ENCODE measurements at places on chromosomes 2 and 18.

DNA sequence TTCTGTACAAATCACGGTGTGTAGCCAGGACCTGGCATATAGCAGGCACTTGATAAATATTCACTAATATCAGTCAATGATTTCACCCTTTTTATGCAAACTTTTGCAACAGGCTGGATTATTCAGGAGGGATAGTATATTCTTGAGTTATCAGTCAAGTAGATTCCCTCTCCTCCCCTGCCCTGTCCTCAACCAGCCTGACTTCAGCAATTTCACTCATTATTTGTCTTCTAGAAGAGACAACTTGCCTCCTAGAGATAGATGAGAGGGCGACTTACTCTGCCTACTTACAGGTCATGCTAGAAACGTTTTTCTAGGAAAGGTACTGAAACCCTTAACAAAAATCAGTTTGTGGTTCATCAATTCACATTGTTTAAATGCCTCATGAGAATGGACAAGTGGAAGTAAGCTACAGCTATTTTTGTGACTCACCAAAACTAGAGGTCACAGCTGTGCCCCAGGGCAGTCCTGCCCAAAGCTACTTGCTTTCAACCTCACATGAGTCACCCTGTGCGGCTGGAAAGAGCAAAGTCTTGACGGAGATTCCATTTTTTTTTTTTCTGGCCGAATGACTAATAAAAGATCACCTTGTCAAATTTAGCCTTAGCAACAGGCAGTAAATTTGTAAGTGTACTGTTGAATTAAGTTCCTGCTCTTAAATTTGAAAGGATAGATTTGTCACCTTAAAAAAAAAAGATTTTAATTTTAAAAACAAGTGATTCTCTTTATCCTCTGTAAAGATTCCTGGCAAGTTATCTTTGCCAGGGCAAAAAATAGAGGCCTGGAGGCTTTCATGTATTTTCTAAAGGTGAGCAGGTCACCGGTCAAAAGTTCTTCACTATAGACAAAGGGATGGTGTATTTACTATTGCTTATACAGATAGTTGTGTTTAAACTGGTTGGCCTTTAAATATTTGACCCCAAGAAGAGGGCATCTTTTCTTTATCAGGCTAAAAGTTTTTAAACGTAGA is 109.0 kb upstream of the SLC35G4 start:
- peak; percentile 67 for DNase-seq

GRCh38 chr18:6056171-6056910 is 161.0 kb upstream of the TMEM200C start:
- DNase-seq, result no peak

DNA sequence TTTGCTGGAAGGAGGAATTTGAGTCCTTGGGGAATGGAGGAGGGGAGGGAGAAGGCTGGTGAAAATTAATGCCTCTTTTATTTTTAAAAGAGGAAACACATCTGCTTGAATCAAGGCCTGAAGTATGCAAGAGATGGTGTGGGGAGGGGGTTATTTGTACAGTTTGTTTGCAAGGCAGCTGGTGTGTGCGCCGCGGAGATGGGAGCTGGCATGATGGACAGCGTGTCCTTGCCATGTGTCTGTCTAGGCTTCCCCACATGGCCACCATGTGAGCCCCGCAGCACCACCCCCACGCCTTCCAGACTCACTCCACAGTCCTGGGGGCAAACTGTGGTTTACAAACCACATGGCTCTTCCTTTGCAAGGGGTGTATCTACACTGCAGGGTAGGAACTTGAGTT is 154.8 kb upstream of the APCDD1 start:
- DNase-seq, result no peak

DNA sequence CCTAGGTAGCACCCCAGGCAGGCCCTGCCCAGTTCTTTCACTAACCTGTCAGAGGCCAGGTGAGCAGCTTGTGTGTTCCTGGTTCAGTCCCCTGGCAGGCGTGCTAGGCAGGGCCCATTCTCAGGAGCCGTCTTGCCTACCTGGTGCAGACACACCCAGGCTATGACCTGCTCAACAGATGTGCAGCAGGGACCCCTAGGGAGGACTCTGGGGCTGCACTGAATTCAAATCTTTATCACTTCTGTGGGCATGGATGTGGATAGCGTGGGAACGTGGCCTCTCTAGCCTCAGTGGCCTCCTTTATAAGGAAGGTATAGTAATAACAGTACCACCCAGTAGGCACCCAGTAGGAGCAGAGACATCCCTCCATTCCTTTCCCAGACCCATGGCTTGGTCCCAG is 48.4 kb downstream of the PLEKHB2 start:
- no peak for DNase-seq

DNA sequence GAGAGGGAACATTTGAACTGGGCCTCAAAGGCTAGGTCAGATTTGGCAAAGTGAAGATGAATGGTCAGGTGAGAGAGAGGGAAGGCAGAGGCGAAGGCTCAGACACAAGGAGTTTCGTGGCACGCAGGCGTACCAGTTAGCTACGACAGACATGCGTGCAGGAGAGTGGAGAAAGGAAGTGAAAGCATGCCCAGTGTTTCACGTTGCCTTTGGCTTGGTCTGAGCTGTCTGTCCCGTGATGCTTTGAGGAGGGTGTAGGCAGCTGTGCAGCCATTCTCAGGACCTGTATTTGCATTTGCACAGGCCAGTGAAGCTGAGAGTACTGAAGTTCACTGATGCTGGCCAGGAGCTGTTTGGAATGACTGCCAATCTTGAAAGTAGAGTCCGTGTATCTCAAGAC is 69.5 kb downstream of the HNRNPLL start:
- DNase-seq, result no peak

DNA sequence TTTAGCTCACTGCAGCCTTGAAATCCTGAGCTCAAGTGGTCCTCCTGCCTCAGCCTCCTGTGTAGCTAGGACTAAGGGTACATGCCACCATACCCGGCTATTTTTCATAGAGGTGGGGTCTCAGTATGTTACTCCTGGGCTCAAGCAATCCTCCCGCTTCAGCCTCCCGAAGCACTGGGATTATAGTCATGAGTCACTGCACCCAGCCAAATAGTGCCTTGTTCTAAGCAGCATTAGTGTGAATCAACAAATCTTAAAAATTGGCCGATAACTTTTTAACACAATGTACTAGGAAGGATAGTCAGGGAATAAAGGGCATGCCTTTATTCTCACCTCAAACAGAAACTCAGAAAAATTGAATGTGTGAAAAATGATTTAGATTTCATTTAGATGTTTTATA is 51.6 kb downstream of the XRCC5 start:
- no peak for DNase-seq

- no peak for DNase-seq
Observed at GRCh38 chr2:195038153-195038552, 618.9 kb upstream of the SLC39A10 start.

DNA sequence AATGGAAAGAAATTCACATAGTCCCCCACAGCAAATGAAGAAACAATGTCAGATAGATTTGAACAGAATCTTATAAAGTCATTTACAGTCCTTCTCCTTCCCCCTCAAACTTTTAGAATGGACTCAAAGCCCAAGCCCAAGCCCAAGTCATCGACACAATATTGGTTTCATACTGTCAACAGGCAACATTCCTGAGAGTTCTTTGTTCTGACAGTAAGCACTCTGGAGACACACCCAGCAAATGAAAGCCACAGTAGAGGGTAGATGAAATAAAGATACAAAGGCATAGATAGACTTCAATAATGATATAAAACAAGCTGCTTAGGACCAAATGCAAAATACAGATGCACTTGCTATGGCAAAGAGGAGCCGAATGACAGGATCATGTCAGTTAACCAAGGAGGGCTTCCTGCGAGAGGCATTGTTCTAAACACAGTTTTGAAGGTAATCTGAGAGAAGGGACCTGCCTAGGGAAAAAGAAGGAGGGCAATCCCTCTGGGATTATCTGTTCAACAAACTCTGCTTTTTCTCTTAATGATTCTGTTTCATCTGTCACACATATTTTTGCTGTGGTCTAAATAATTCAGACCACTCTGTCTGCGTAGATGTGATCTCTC is 97.1 kb upstream of the MAP4K3 start:
- DNase-seq, result no peak

GRCh38 chr18:23260926-23261590 is 125.8 kb downstream of the CABLES1 start:
- no peak for DNase-seq

GRCh38 chr2:9419541-9419940 is 3.8 kb downstream of the ITGB1BP1 start:
- no peak for DNase-seq

DNA sequence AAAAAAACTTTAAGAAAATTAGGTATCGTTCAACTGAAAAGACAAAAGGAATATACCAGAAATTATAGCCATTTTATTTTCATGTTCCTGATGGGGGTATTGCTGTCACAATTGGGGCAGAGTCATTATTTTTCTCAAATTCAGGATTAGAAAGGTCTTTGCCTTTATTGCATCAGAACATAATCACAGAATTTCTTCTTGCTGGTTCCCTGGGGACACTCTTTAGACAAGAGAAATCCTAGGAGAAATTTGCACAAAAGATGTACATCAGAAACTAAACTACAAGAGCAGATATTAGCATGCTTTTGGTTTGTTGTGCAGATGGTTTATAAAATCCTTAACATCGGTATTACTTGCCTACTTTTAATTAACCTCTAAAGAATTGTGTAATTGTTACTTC is 103.2 kb downstream of the NCOA1 start:
- DNase-seq, result no peak

DNA sequence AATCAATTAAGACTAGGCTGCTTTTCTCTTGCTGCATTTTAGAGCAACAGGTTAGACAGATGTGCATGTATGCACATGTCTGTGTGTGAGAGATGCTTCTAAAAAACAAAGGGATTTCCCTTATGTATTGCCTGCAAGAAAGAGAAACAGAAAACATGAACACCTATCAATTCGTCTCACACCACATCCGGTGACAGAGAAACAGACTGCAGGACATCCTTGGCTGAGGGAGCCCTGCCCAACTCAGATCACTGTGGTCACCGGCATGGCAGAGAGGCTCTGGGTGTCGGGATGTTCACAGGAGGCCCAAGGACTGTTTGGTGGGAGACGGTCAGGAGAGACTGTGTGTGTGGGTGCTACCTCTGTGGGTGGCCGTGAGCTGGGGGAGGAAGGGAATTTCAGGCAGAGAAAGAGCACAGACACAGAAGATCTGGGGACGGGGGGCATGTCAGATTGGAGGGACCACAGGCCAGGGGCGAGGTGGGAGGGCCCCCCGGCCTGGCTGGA is 24.9 kb downstream of the FHL2 start:
- no peak for DNase-seq

GRCh38 chr18:35658112-35658511 is 76.6 kb downstream of the GALNT1 start:
- DNase-seq, result no peak

- DNase-seq, result no peak
Observed at GRCh38 chr2:120915670-120916069, 180.0 kb downstream of the GLI2 start.

DNA sequence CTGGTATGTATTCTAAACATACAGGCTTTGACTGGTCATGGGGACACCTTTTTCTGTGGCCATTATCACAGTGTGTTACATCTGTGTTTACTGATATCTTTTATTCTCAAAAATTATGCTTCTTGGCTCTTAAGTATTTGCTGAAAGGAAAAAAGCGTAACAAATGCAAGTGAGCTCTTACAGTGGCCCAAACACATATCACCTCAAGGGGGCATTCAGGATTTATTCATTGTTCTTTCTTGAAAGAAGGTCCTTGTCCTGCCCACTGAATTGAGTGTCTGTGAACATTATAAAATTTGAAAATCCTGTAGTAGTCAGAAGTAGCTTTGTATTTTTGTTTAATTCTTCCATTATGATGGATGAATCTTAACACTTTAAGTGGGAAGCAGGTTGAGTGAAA is 454.5 kb downstream of the XIRP2 start:
- no peak for DNase-seq

DNA sequence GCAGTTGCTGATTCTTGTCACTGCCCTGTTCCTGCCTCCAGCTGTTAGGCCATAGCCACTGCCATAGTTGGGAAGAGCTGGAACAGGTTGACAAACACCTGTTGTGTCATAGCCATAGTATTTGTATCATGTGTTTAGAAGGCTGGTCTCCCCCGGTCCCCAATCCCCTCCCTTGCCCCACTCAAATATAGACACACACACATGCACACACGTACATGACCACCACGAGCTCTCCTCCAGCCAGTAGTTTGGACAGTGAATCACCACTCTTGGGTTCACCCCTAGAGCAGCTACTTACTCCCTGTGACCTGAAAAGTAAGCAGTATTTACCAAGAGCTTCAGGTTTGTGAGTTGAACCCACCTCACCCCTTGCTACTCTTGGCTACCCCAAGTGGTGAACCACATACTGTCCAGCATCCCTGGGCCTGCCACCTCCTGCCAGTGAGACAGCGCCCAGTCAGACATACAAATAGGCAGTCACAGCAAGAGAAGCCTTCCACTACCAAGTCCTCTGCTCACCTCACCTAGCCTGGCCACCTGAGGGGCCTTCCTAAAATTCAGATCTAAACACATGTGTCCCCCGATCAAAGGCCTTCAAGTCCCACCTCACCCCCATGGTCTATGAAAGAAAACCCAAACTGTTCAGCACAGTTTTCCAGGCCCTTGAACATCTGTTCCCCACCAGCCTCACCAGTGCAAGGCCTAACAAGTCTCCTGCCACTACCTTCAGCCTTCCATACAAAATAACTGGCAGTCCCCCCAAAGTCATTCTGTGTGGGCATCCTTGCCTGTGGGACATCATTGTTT is 7.1 kb downstream of the PCBP1 start:
- DNase-seq, result peak; percentile 14

- no peak for DNase-seq
Observed at GRCh38 chr2:122652670-122653069, 897.2 kb downstream of the TSN start.

- no peak for DNase-seq
Observed at GRCh38 chr2:175930504-175930903, 71.6 kb downstream of the LNPK start.

DNA sequence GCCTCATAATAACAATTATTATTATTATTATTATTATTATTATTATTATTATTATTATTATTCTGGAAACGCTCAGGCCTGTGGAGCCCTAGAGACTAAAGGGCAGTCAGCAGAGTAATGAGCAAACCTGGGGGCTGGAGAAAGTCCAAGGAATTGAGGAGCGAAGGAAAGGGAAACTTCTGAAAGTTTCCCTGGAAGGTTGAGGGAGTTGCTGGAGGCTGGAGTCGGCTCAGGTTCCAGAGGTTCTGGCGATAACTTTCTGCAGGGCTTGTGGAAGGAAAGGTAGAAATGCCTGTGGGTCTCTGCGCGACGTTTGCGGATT is 9.2 kb downstream of the POU3F3 start:
- no peak for DNase-seq

GRCh38 chr2:237896507-237896892 is 37.1 kb downstream of the RAMP1 start:
- DNase-seq, result no peak

DNA sequence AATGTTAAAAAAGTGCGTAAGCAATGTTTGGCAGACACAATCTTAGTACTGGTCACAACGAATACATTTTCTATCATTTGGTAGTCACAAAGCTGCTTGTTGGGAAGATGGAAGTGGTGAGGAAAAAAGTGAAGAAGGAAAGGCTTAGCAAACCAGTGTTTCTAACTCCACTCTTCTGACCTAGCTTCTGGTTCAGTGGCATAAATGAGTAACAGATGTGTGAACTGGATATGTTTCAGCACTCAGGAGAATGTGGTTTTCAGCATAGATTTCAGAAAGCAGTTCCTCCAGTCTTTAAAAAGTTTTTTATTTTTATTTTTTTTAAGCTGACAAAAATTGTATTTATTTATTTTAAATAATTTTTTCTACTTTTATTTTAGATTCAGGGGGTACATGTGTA is 357.1 kb downstream of the CPS1 start:
- no peak for DNase-seq

GRCh38 chr2:241083091-241083415 is 19.0 kb downstream of the MTERF4 start:
- no peak for DNase-seq

GRCh38 chr2:181546086-181546485 is 88.9 kb downstream of the ITGA4 start:
- no peak for DNase-seq
